Stimulated activated CD4-positive, alpha-beta T cell treated with anti-CD3 and anti-CD28 coated beads, Interleukin-1b, Interleukin-23, amount 100 ng/mL, for 1 hour (primary cell): ENCODE measurements at places on chromosomes 1 and 21.

GRCh38 chr1:197486946-197487345, 218.9 kb downstream of the CRB1 start:
- DNase-seq, result no peak

GRCh38 chr1:48495911-48496310, 23.9 kb upstream of the SPATA6 start:
- DNase-seq, result no peak

DNA sequence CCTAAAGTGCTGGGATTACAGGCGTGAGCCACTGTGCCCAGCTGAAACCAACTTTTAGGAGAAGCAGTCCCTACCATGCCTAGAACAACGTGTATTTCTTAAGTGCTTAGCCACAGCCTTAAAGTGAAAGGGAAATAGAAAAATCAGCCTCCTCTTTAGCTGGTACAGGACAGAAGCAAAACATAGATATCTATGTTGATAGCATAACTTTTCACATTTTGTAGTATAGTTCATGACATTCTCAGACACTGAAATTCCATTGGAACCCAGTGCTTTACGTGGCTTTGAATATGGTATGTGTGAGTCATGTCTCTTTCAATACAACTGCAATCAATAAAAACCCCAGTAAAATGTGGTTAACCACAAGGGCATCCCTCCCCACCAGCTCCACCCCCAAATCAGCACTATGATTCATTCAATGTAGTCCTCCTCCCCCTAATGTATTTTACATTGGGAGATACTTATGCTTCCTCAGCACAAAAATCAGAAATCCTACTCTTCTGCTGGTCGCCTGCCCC, 32.1 kb downstream of the TGFB2 start:
- DNase-seq, result peak; percentile 29

- no peak for DNase-seq
Observed at GRCh38 chr1:31796707-31797106, 19.1 kb downstream of the SPOCD1 start.

GRCh38 chr1:3126756-3127678, 58.0 kb downstream of the PRDM16 start:
- no peak for DNase-seq

DNA sequence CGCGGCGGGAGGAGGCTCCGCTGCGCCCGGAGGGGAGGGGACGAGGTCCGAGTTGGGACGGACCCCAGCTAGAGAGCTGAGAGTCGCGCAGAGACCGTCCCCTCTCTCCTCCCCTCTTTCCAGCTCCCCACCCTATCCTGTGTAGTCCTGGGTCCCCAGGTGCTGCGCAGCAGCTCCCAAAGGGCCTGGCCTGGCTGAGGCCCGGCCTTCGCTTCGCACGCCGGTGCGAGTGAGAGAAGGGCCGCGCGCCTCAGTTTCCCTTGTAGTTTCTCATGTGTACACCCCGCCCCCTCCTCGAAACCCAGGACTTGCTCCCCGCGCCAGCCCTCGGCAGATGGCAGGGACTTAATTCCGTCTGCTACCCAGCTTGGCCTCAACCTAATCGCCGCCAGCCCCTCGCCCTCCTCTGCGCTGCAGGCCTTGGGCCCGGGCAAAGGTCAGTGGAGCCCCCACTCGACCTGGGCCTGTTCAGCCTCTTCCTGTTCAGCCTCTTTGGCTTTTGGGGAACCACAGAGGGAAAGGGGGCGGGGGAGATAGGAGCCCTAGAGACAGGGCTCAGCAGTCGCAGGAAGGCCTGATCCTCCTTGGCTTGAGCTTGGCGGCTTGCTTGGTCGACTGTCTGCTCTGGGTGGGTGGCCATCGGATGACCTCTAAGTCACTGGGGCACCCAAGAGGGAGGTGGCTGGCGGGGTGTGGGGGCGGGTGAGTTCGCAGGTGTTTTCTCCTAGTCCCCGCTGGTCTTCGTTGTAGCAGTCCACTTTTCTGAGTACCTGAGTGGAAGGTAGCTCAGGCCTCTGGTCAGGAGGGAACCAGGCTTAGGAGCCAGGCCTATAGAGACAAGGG, 1.0 kb downstream of the ZNF687 start:
- DNase-seq, result no peak

DNA sequence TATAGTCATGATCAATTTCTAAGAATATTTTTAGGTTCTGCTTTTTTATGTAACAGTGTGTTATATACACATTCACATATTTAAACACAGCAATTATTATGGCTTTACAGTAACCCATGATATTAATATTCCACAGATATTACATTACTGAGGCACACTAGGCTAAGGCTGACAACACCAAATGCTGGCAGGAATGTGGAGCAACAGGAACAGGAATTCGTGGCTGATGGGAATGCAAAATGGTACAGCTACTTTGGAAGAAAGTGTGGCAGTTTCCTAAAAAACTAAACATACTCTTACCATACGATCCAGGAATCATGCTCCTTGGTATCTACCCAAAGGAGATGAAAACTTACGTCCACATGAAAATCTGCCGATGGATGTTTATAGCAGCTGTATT, 1.9 kb upstream of the KCNJ9 start:
- no peak for DNase-seq

- DNase-seq, result no peak
Observed at GRCh38 chr1:248590055-248590454, 7.4 kb downstream of the OR2T10 start.

GRCh38 chr1:39666772-39667171, 5.1 kb downstream of the NT5C1A start:
- no peak for DNase-seq

- DNase-seq, result peak; percentile 64
Observed at GRCh38 chr1:248873993-248874533, 15.2 kb upstream of the ZNF692 start.

- DNase-seq, result no peak
Observed at GRCh38 chr1:177289532-177289931, 118.8 kb downstream of the BRINP2 start.

GRCh38 chr1:235781807-235782206, 84.9 kb downstream of the LYST start:
- no peak for DNase-seq

- no peak for DNase-seq
Observed at GRCh38 chr1:5913876-5914275, 78.3 kb downstream of the NPHP4 start.

DNA sequence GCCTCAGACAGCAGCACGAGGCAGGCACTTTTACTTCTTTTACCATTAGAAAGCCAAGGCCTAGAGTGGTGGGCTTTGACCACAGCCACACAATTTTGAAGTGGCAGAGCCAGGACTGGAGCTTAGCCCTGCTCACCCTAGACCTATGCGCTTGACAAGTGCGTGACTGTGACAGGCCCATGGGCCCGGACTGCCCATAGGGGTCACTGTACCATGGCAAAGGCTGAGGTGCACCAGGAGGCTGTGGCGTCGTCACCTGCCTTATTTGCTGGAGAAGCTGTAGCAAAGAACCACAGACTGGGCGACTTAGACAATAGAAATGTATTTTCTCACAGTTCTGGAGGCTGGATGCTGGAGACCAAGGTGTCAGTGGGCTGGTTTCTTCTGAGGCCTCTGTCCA, 2.6 kb upstream of the TMEM82 start:
- DNase-seq, result no peak

DNA sequence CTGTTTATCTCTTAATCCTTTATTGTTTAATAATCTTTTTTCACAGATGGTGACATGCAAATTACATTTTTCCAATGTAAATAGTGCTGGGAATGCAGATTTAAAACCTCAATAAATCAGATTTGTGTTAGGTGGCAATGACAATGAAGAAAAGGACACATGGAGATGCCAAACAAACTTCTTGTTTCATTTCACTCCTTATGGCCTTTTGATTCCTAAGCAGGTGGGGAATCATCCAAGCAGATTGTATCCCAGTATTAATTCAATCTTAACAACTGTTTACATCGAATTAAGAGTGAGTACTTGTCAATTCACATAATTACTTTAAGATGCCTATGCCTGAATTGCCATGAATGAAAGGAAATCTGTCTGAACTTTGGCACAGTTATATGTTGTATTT, 98.9 kb upstream of the RGS18 start:
- DNase-seq, result no peak

DNA sequence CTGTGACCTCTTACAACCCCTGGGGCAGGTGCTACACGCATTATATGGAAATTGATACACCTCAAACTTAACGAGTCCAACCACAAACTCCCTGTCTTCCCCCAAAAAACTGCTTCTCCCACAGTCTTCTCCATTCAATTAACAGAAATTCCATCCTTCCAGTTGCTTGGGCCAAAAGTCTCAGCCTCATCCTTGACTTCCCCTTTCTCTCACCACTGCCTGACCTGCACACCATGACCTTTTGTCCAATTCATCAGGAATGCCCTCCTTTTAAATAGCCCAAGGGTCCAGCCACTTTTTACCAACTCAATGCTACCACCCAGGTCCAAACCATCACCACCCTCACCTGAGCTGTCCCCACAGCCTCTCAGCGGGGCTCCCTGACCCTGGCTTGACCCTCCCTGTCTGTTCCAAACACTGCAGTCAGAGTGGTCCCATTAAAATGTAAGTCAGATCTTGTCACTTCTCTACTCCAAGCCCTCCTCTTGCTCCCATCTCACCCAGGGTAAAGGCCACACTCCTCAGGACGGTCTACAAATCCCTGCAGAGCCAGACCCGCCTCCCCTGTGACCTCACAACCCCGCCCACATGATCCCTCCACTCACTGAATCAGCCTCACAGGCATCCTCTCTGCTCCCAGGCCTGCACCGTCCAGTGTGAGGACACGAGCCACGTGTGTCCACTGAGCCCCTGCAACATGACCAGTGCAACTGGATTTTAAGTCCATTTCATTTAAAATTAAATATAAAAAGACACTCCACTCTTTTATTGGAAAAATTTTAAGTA, 18.5 kb downstream of the KCNN3 start:
- no peak for DNase-seq

DNA sequence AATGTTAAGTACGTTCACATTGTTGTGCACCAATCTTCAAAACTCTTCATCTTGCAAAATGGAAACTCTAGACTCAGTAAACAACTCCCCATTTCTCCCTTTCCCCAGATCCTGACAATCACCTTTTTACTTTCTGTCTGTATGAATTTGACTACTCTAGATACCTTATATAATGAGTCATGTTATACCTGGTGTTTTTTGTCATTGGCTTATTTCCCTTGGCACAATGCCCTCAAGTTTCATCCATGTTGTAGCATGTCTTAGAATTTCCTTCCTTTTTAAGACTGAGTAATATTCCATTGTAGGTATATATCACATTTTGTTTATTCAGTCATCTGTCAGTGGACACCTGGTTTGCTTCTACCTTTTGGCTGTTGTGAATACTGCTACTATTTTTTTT, 399.5 kb downstream of the LMO4 start:
- DNase-seq, result no peak

GRCh38 chr1:111705841-111706240, 33.4 kb downstream of the INKA2 start:
- DNase-seq, result no peak

GRCh38 chr21:46183910-46184624, at the start of gene SPATC1L:
TSS of gene SPATC1L (minus strand) at chr21:46184459. CDS start at chr21:46182816, 1,643 bp downstream.
- peak; percentile 24 for DNase-seq

GRCh38 chr1:247111259-247111699, 7.1 kb upstream of the ZNF669 start:
- no peak for DNase-seq

- no peak for DNase-seq
Observed at GRCh38 chr21:28875078-28875477, 117.6 kb downstream of the LTN1 start.

- no peak for DNase-seq
Observed at GRCh38 chr1:29675481-29676263, 439.4 kb downstream of the PTPRU start.

DNA sequence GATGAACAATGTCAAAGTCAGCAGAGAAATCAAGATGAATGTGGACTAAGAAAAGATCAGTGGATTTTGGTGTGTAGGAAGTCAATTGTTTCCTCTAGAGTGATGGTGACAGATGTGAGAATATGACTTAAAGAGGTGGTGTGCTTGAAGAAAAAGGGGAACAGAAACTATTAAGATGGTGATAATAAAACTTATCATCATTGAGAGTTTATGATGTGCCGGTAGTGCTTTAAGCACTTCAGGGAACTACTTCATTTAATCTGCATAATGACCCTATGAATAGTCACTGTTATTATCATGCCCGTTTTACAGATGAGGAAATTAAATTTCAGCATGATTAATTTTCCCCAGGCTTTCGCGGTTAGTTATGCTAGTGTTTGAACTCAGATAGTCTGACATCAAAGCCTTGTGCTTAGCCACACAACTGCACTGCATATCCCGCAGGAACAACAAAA, 246.9 kb upstream of the LRRC7 start:
- no peak for DNase-seq

- DNase-seq, result no peak
Observed at GRCh38 chr1:89941110-89941766, 53.7 kb upstream of the ZNF326 start.

DNA sequence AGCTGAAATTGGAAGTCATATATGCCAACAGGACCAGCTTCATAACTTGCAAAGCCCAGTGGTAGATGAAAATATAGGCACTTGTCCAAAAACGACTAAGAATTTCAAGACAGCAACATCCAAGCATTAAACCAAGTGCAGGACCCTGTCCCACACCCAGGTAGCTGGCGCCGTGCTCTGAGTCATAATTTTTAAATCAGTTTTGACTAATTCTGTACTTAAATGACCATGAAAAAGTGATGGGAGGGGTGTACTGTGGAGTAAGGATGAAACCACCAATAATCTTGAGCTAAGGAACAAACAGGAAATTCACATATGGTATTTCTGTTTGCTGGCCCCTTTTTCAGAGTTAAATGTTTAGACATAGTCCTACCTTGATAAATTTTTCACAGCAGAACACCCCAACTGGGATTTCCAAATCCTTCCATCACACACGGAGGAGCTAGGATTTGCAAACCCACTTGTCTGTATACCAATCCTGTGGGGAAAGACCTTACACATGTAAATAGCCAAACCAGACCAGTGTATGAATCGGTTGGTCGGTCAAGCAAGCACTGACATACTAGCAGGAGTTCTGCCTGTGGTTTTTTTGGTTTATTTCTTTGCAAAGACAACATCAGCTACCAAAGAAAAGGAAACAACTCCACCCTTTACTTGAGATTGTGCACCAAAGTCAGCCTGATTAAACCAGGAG, 235.7 kb upstream of the RAB4A start:
- no peak for DNase-seq

- DNase-seq, result no peak
Observed at GRCh38 chr1:48878191-48878940, 101.7 kb upstream of the BEND5 start.

DNA sequence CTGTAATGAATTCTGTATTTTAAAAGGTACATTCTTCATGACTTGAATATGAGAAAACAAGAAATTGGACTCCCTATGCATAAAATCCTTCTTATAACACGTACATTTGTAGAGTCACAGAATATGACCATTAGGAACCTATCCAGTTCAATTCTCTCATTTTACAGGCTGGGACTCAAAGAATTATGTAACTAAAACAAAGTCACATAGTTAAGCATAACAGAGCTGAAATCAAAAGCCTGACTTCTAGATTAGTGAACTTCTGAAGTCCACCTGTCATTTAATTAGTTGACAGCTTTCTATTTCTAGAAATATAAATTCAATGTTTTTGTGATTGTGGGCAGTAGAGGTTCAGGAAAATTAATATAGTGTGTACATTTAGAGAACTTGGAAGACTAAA, 20.3 kb upstream of the TTLL7 start:
- no peak for DNase-seq
